ENCODE measurements at places on chromosomes 2 and 18.

DNA sequence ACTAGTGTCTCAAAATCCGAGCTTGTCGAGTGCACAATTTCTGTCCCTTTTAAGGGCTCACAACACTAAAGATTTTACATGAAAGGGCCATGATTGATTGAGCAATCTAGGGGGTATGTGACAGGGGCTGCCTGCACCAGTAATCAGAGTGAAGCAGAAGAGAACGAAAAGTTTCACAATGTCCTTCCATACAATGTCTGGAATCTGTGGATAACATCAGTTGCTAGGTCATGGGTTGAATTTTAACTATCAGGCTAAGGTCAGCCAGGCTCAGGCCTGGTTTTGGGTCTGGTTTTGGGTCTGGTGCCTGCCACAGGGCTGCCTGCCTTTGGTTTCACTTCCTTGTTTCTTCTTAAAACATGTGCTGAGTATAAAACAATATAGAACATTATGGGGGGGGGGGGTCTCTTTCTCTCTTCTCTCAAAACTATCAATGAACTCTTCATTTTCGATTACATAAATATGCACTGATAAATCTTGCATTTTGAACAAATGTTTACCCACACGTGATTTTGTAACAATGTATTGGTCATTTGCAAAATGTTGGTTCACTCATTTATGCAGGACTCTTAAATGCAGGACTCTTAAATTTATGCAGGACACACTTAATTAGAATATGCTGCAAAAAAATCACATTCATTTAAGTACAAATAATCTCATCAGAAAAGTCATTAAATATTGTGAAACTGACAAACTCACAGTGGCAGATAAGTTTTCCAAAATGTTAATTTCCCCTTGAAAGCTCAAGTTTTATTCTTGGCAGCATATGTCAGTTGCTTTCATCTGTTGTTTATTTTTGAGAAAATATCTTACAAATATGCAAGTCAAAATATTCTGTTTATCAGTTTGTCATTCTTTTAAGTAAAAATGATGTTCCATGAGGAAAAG is 290.5 kb upstream of the KYNU start:
- DNase-seq: no peak

DNA sequence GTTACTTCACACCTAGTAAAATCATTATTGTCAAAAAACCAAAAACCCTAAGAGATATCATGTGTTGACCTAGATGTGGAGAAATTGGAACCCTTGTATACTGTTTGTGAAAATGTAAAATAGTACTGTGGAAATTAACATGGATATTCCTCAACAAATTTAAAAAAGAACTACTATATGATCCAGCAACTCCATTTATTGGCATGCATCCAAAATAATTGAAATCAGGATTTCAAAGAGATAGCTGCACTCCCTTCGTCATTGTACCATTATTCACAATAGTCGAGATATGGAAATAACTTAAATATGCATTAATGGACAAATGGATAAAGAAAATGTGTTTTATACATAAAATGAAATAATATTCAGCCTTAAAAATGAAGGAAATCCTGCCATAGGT is 105.3 kb upstream of the ZC3H15 start:
- no peak for DNase-seq

- peak; percentile 27 for DNase-seq
These were observed 2.0 kb upstream of the HK2 start for GRCh38 chr2:74831693-74832530.

DNA sequence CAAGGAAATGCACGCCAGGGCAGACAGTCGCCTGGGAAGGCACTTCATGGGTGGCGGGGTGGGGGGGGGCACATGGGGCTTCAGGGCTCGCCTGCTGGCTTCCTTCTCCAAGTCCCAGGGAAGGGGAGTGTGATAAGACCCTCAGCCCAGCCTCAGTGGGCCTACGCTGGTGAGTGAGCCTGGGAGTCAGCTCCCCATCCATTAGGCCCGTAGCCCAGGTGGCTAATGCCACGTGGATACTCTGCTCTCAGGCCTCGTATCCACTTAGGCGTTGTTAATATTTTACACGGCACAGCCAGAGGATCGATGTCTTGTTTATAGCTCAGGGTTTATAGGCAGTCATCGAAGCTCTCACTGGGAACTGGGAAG is 47.1 kb downstream of the KCNIP3 start:
- no peak for DNase-seq

DNA sequence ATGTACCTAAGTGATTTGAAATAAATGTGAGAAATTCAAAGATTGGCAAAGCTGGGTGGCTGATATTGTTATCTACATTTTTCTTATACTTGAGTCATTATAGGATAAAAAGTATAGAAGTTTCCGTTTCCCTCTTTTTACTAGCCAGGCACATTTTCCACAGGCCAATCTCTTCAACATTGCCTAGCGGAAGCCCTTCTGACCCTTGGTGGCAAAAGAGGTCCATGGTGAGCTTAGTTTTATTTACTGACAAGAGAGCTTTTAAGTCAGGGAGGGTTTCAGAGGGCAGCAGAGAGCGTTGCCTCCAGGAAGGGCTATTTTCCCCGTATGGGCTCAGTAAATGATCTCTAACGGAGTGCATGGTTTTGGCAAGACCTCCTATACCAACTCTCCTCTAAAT is 15.1 kb upstream of the RHOB start:
- peak; percentile 10 for DNase-seq
